ENCODE measurements at places on chromosomes 1 and 21.

DNA sequence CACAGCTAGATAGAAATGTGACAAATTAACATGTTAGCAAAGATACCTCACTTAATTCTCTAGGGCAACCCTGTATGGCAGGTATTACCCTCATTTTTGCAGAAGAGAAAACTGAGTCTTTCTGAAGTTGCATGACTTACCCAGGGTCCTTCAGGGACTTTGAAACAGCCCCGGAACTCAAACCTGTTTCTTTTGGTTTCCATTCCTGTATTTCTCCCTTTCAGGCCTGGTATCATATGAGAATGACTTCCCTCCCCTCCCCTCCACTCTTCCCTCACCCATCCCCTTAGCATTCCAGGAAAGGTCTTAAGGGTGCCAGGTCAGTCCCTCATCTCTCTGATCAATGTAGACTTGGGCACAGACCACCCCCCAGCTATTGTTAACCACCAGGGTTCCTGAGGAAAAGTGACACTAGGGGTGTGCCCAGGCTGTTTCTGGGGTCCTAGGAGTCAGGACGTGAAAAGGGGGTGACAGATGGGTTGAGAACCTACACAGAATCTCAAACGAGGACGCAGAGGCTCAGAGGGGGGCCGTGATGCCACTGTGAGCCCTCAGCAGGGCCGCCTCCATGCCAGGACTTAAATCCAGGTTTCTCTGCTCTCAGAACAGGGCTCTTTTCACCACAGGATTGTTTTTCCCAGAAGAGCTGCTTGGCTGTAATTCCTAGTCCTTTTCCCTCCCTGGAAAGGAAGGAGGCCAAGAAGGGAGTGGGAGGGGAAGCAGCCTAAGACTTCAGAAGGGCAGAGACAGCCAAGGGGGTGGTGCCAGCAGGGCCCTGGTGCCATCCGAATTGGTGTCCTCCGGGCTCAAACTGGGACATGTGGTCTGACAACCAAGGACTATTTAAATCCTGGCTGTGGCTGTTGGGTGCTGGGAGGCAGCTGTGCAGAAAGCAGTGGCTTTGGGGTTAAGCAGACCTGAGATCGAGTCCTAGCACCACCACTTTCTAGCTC is 2.1 kb upstream of the WASF2 start:
- DNase-seq: no peak

DNA sequence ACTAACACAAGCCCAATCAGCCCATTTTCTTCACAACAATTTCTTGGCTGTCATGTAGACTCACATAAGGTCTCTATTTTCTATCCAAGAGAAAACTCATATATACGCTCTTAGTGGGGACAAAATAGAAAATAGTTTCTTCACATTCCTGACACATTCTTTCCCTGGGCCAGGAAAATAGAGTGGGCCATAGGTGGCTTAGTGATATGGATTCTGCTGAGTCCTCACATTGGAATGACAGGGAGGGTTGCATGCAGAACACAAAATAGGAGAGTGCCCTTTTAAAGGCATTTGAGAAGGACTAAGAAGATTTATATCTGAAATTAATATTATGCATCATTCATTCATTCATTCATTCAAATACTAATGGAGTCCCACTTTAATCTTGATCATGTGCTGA is 207.7 kb downstream of the LYPLAL1 start:
- no peak for DNase-seq

DNA sequence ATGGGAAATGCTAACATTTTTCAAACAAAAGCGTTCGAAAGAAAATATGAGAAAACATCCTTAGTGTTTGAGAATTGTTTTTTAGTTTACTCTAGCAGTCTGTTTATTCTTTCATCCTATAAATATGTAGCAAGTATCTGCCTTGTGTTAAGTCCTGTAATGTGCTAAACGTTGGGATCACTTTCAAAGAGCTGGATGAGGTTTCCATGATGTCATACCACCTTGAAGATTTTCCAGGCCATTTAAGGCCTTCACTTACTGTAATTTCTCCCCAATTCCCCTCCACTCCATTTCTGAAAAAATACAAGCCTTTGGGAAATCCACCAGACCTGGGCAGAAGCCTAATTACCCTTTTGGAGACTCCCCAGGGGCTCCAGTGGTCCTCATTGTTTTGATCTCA is 24.2 kb upstream of the CTBS start:
- no peak for DNase-seq

DNA sequence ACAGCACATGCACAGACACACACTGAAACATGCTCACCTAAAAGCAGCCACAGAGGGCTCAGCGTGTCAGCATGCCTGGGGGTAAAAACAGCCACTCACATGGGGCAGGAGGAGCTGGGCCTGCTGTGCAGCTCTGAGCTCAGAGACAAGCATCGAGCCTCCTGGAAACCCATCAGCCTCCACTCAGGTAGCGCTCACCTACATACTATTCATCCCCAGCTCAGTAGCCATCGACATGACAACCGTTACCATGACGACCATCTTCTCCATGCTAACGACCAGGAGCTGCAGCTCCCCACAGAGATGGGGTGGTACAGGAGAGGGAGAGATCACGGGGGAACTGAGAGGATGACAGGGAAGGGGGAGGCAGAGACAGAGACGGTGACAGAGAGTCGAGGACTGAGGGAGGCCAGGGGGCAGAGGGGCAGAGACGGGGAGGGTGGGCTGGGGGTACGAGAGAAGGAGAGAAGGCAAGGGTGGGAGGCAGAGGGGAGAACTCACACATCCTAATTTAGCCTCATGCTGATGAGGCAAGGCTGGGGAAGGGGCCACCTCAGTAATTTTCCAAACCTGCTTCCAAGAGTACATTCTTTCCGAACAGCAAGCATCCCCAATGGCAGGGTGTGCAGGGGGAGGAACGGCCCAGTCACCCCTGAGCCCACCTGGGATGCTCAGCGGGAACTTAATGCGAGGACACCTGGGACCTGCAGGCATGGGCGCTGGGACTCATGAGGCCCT is 28.4 kb downstream of the SDC3 start:
- no peak for DNase-seq

GRCh38 chr1:154081386-154082126 is 73.3 kb downstream of the NUP210L start:
- DNase-seq: no peak

GRCh38 chr1:224127925-224128819 is 14.3 kb downstream of the FBXO28 start:
- no peak for DNase-seq

DNA sequence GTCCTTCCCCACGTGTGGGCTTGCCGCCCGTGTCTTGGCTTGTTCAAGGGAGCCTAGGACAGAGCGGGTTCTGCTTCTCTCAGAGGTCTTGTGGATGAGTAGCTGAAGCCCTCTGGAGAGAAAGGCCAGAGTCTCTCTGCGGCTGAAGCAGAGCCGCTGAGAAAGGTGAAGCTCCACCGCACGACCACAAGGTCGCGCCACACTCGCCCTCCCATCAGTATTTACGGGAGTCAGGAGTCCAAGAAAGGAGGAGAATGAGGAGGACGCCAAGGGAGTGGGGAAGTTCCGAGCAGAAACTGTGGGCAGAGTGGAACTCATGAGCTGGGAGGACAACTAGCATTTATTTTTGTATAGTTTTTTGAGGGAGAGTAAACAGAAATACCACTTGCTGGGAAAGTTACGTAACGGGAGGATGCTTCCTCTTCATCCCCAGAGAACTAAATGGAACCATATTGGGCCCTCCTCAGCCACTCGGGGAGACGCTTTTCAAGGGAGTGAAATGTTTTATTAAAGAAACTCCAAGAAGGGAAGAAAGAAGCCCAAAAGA is 51.6 kb upstream of the HAO2 start:
- no peak for DNase-seq

DNA sequence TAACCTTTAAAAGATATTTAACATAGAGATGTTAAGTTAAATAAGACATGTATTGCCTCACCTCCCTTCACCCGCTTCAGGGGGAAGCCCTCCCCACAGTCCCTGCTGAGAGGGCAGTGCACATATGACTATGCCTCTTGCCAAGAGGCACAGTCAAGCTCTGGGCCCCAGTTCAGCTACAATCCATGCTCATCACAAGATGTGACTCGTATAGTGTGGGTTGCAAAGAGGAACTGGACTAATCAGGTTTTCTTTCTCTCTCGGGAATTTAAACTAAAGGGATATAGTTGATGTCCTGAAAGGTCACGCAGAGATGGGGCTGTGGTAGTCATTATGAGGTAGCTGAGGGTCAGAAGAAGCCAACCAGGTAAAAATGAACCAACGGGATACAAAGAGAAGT is 35.6 kb downstream of the LYST start:
- no peak for DNase-seq

- no peak for DNase-seq
Measured at GRCh38 chr1:117180147-117180967, 30.4 kb downstream of the VTCN1 start.

DNA sequence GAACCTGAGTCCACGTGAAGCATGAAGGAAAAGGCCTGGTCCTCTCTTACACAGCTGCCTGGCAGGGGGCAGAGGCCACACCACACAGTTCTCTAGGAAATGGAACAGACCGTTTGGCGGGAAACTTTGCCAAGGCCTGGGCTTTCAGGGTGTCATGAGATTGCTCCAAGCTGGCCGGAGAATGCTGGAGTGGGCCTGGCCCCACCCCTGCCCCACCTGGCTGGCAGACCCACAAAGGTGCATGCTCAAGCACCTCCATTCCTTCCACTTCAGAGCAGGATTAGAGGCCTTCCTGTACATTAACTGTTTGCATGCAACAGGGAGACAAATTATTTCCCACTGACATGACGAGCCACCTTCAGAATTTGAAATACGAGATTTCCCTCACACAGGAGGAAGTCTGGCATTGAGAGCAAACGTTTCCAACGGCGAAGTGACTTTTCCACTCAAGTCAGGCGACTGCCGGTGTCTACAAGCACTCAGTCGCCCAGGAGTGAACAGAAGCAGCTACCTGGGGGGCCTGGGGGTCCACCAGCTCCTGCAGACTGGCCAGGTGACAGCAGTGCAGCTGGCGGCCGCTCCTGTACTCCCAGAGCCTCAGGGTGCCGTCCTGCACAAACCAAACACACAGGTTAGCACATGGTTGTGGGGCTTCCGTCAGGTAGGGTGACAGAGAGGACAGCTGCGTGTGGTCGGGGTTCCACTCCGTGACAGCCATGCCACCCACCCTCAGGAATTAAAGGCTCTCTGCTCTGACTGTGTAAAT is 24.0 kb downstream of the WDR4 start:
- DNase-seq: no peak

Data from NCI-H1694 treated with DMSO at 0.1 percent for 48 hours (cell line).